ENCODE measurements at places on chromosomes 6 and 20.

DNA sequence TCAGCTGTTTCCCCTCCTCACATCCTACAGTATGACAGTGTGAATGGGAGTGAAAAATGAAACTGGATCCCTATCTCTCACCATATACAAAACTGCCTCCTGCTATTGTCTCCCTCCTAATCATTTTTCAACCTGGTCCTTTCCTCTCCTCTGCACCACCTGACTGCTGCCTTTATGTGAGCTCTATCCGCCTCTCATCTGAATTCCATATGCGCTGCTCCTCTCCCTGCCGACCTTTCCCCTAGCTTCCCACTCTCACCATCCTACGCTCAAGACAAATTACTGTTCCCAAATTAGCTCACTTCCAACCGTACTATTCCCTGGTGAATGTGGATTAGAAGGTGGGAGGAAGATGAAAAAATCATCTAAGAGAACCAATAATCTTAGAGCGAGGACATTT, 148.4 kb upstream of the FBXL4 start:
- DNase-seq: no peak

DNA sequence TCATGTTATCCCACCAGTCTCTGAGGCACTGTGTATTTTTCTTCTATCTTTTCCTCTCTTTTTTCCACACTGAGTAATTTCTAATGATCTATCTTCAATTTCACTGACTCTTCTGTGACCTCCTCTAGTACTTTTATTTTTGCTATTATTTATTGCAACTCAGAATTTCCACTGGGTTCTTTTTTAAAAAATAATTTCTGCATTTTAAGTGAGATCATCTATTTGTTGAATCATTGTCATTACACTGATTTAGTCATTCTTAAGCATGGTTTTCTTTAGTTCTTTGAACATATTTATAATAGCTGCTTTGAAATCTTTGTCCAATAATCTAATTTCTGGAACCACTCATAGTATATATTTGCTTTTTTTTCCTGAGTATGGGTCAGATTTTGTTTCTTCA, 96.7 kb upstream of the SLC22A16 start:
- no peak for DNase-seq

DNA sequence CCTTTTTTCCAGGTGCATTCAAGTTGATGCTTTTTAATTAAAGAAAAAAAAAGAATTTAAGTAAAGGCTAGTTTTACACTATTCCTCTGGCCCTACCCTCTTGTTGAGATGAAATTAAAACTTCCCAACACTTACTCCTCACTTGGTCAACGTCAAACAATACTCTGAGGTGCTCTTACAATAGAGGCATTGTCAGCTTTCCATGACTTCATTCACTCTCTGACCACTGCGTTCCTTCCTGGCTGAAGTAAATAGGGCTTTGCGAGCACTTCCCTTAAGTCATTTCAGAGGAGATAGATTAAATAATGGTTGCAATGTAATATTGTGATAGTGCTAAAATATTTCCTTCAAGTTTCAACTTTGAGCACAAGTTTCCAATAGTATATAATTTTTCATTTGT, 229.8 kb upstream of the CEP162 start:
- DNase-seq: no peak

DNA sequence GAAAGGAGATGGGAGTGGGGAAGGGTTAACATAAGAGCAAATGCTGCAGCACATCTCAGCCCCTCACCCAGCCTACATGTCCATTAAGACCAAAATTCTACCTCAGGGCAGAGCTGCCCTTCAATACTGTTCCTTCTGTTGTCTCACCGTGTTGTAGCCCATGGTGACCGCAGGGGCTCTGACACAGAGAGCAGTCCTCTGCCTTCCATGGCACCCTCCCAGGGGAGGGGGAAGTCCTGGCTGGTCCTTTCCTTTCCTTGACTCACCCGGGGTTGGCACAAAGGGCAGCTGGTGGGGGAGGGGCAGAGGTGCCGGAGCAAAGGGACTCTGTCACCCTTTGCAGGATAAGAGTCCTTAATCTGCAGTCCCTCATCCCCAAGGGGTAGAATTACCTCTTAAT, 15.2 kb downstream of the NKX2-2 start:
- DNase-seq: no peak

GRCh38 chr6:113529879-113530278, 327.3 kb upstream of the MARCKS start:
- no peak for DNase-seq

- DNase-seq: no peak
Observed at GRCh38 chr6:157954150-157955117, 27.2 kb upstream of the SYNJ2 start.

DNA sequence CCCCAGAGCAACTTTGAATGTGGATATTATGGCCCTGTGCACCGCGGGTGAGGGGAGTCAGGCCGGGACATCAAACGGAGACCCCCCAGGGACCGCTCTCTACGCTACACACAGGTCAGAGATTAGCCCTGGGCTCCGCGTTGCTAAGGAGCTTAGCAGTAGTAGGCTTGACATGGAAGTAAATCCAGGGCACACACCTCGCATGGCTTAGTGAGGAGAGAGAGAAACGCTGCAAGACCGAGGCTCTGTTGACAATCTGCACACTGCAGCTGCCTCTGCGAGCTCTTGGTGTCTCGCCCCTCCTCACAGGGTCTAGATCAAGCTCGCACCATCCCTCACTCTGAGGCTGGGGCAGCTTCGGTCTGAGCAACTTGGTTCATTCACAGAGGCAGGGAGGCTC, 116.1 kb upstream of the CDH4 start:
- DNase-seq: no peak

DNA sequence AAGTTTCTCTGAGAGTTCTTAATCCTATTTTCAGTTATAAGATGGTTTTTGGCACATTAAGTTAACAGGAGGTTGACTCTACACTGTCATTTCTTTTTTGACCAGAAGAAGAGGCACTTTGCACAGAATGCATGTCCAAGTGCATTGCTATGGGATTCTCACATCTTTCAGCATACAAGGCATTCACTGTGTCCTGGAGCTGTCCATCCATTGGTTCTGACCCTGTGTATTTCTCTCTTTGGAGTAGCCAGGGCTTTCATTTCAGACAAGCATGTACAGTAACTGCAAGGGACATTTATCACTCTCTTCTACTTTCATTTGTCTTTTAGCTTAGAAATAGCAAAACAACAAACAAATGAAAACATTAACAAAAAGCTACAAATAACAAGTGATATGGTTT, 275.1 kb upstream of the IMPG1 start:
- DNase-seq: no peak

DNA sequence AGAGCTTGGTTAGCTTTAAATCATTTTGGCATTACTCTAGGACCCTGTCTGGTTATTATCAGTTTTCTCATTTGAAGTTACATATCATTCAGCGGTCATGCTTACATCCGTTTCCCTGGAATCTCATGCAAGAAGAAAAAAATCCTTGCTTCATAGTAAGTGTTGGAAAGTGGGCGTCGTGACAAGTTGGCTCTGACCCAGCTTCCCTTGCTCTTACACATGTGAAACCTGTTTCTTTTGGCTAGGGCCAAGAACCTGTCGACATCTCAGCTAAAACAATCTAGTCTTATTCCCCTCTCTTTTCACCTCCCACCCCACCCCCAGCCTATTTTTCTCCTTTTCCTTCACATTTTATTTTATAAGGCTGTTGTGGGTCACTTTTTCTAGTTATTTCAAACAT, 45.5 kb downstream of the ANKS1A start:
- no peak for DNase-seq

- DNase-seq: no peak
Observed at GRCh38 chr6:110414669-110415068, 706 bp downstream of the DDO start.

DNA sequence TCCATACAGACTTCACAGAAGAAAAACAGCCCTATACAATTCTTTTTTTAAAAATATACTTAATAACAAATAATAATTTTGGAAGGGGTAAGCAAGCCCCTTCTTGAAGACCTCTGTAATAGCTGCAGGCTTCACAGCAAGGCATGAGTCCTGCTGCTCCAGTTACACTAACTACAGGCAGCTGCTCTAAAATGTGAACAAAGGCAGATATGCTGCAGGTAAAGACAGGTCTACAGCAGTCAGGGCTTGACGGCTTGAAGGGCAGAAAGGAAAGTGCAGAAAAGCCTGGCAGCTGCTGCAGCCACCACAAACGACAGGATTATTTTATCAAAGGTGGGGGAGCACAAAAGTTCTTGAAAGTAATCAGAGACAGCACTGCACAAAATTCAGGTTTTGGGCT, 11.3 kb downstream of the FAXC start:
- DNase-seq: no peak

GRCh38 chr20:35187584-35188190, 15.8 kb downstream of the PROCR start:
- no peak for DNase-seq

- peak; percentile 26 for DNase-seq
Observed at GRCh38 chr6:76682842-76683241, 610.4 kb upstream of the IMPG1 start.

DNA sequence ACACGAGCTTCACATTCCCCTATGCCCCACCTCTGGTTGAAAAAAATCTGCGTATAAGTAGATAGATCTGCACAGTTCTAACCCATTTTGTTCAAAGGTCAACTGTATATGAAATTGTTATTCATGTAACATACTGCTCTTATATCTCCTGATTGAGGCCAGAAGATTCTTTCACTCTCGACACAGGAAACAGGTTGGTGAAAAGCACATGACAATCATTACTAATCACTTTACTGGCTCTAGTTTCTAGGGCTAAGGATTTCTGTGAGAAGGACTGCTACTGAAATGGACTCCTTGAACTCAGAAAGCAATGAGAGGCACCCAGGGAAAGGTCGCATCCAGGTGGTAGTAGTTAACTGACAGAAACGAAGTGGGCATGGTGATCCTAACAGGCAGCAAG, 21.7 kb downstream of the PDSS2 start:
- no peak for DNase-seq

DNA sequence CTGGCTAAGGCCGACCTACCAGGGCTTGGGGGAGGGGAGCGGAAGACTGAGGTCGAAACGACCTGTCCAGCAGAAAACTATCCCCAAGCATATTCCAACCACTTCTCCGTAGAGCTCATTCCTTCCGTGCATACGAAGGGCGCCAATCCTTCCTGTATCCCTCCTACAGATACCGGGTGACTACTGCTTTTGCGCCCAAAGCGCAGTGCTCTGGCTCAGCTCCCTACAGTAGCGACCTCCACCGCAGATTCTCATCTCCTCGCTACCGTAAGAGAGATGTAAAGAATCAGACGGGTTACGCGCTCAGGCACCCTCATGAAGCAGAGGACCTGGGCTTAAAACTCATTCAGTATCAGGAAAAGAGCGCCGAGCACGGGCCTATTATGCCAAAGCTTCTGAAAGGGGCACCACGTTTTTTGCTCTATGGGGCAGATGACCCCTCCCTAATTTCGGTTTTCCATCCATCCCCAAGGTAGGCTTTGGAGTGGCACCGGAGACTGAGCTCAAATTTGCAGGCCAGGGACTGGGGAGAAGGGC, 563 bp upstream of the NNAT start:
- no peak for DNase-seq

DNA sequence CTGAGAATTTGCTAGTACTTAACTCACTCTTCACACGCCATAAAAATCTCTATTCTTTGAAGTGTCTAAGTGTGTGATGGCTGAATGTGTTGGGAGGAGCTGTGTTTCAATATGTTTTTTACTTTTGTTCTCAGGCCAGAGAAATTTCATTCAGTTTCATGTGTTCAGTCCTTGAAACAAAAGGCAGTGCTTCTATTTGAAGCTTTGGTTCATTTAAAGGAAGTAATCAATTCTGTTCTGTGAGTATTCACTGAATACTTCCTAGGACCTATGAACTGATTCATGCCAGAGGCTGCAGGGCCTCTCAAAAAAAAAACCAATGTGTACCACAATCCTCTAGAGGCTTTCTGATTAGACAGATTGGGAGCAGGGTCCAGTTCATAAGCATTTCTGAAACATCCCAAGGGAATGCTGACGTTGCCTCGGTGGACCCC, 12.4 kb upstream of the F13A1 start:
- no peak for DNase-seq

DNA sequence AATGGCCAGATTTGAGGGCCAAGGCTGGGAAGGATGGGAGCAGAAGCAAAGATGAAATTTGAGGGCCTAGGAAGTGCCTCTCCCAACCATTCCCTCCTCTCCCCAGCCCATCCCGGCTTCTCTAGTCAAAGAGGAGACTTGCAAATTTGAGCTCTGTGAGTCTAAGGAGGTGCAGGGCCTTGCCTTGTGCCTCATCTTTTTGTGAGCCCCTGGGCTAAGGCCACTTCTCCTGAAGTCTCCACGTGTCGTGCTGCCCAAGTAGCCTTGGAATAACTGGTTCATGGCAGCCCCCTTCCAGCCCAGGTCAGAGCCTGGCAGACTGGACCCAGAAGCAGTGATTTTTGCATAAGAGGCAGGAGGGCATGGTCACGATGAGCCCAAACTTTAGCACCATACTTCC, 6.7 kb downstream of the PTGIS start:
- DNase-seq: no peak

- DNase-seq: no peak
Observed at GRCh38 chr6:137846772-137847313, 20.2 kb upstream of the TNFAIP3 start.

DNA sequence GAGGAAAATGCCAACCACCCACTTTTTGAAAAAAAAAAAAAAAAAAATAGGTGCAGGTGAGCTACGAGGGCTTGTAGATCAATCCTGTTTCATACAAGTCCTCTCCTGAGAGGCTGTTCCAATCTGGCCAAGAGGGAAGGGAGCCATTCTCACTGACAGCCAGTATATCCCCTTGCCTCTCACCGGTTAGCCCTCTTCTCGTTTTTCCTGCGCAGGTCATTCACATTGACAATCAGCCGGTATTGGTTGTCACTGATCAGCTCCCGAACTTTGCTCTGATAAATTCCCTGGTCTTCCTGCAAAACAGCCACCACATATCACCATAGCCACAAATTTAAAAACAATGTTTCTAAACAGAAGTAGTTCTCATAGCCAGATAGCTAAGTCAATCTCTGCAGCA, 1.4 kb downstream of the MCM3 start:
- no peak for DNase-seq

DNA sequence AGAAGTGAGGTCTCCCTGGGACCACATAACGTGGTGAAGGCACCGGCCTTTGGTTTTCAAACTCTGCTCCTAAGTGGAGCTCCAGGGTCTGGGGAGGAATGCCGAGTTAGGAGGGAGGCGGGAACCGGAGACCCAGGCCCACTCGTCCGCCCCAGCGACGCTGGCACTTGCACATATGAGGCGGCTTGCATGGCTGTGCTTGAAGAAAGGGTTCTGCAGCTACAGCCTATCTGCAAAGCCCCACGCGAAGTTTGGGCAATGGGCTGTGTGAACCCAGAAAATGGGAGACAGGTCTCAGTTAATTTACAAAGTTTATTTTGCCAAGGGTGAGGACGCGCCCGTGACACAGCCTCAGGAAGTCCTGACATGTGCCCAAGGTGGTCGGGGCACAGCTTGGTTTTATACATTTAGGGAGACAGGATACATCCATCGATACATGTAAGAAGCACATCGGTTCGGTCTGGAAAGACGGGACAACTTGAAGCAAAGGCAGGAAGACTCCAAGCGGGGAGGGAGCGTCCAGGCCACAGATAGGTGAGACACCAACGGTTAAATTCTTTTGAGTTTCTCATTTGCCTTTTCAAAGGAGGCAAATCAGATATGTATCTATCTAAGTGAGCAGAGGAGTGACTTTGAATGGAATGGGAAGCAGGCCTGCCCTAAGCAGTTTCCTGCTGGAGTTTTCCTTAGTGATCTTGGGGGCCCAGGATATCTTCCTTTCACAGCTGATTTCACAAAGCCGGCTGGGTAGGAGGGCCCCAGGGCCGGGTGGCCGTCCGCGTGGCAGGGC, 782 bp upstream of the PCMTD2 start:
- DNase-seq: peak; percentile 11

GRCh38 chr6:16224409-16224808, 14.0 kb upstream of the GMPR start:
- DNase-seq: no peak
